ENCODE measurements at places on chromosomes 16 and 17.

GRCh38 chr17:77901481-77901880 is 57.0 kb upstream of the TNRC6C start:
- no peak for DNase-seq

GRCh38 chr16:14446796-14447195 is 183.3 kb downstream of the PARN start:
- no peak for DNase-seq

DNA sequence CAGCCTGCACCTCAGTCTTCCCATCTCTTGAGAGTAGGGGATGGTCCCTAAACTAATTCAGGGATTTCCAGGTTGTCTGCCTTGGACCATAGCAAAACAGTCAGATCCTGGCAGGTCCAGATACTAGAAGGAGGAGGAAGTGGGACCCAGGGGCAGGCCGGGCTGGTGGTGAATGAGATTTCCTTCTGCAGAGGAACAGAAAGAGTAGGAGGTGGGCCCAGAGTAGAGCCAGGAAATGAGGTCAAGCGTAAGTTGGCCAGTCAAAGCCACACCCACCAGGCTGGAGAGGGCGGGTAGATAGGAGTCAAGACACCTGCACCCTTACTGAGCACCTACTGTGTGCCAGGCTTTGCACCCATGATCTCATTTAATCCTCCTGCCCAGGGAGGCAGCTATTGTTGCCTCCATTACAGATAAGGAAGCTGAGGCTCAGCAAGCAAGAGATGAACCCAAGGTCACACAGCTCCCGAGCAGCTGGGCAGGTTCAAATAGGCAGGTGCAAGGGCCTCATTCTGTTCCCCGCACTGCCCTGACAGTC is 2.6 kb downstream of the CDH5 start:
- no peak for DNase-seq

GRCh38 chr17:31093866-31094599 is 744 bp upstream of the NF1 start:
- no peak for DNase-seq

- no peak for DNase-seq
Observed at GRCh38 chr17:64661726-64661975, 456 bp downstream of the SMURF2 start.

GRCh38 chr16:80691111-80691741 is 113.2 kb downstream of the CDYL2 start:
- no peak for DNase-seq

GRCh38 chr16:55496509-55497145 is 12.2 kb upstream of the LPCAT2 start:
- no peak for DNase-seq
